Effector CD4-positive, alpha-beta T cell (primary cell): ENCODE measurements at places on chromosomes 1 and 21.

GRCh38 chr1:52569449-52570210 lies 16.7 kb upstream of the TUT4 start:
- DNase-seq: no peak

- no peak for DNase-seq
Observed at GRCh38 chr1:150150133-150151021, 661 bp downstream of the PLEKHO1 start.

DNA sequence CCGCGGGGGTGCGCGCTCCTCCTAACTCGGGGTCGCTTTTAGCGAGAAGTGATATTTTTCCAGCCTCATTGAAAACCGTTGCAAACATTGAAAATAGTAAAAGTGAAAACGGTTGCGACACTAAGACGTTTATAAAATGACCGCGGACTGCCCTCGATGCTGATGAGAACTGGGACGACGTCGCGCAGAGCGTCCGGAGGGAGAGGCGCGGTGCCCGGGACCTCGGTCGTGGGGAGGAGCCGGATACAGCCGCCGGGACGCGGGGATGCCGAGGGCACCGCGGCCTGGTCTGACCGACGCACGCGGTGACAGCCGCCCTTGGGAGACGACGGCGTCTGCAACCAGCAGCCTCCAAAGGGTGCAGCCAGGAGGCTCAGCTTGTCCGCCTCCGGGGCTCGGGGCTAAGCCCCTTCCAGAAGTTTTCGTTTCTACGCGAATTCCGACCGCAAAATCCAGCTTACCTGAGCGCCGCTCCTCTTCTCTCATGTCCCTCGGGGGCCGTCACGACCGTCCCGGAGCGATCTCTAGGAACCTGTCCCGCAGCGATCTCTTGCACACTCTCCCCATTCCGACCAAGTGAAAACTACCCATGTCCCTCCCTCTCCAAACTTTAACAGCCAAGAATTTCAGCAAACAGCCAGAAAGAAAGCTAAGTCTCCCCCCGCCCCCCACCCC lies 144.4 kb upstream of the ETS2 start:
- DNase-seq: no peak

- no peak for DNase-seq
Observed at GRCh38 chr1:161381707-161382106, 14.0 kb upstream of the CFAP126 start.

GRCh38 chr1:241592273-241592958 lies 47.8 kb downstream of the CHML start:
- no peak for DNase-seq

DNA sequence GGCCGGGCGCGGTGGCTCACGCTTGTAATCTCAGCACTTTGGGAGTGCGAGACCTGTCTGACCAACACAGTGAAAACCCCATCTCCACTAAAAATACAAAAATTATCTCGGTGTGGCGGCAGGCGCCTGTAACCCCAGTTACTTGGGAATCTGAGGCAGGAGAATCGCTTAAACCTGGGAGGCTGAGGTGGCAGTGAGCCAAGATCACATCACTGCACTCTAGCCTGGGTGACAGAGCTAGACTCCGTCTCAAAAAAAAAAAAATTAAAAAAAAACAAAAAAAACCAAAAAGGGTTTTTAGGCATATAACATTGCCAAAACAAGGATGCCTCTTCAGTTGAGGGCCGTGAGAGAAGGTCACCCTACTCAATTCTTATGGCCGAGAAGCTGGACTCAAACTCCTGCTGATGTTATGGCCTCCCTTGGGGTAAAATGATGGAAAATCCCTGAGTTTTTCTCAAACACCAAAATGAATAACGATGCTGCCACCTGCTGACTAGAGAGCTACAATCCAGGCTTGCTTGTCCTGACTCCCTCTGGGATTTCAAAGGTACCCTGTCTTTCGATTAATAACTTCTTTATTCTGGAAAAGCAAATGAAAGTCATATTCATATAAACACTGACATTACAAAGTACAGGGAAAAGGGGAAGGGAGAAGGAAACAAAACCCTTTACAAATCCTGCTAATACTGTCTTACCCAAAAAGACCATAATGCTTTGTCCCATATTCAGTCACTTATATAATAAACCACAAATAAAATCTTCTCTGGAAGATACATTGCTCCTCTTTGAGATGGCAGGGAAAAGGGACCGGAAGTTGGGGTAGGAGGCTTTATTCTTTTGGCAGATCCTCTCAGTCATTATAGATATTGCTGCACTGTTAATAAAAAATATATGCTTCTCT lies 10.7 kb downstream of the RAB42 start:
- peak; percentile 6 for DNase-seq
